ENCODE measurements at places on chromosomes 3 and 15.

- DNase-seq = no peak
Observed at GRCh38 chr3:4734454-4734853, 241.3 kb downstream of the ITPR1 start.

DNA sequence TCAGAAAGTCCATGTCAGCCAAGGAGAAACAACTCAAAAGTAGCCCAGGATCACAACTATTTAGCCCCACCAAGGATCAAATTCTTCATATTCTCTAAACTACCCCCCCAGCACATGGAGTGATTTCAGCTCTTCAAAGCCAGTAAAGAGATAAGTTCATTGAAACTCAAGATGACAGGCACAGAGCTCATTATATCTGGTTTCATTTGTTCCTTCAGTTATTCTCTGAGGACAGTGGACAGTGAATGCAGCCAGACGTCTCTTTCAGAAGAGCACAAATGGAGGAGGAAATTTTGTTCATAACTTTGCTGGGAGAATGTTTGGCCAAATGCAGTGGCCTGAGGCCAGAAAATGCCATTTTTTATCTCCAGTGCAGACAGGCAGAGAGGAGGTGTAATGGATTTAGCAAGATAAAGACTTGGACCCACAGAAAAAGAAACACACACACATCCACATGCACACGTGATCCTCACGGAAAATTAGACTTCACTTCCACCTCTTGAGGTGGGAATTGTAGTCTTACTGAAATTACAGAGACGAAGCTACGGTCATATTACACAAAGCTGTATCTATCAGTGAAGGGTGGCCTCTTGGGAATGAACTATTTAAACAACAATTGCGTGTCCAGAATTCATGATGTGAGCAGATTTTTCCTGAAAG lies 64.6 kb downstream of the HES1 start:
- DNase-seq = no peak

GRCh38 chr15:25173241-25174028 lies 218.6 kb downstream of the SNRPN start:
- DNase-seq = no peak

- DNase-seq = no peak
Observed at GRCh38 chr3:184183679-184184078, 2.3 kb upstream of the ABCF3 start.

GRCh38 chr15:91496754-91497691 lies 356.5 kb upstream of the SLCO3A1 start:
- no peak for DNase-seq

DNA sequence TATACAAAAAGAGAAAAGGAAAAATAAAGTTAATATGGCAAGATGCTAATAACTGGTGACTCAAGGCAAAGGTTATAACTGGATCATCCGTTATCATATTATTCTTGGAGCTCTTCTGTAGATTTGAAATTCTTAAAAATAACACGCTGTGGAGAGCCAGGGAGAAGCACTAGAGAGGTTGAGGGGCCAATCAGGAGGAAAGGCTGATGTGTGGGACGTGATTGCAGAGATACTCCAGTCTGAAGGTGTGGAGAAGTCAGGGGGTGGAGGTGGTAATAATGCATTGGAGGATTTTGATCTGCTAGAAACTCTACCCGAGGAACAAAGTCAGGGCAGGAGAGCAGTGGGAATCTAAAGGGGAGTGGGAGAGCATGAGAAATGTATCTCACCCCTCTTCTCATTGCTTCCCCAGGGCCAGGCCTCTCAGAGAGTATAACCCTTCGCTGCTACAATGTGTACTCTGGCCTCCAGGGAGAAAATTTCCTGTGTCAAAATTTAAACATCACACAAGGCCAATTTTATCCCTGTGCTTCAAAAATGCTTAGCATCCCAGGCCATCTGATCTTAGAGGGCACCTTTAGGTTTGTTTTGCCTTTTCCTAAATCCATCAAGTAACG lies 211.5 kb upstream of the SEMA6D start:
- no peak for DNase-seq

GRCh38 chr15:69484837-69485236 lies 32.2 kb downstream of the RPLP1 start:
- peak; percentile 15 for DNase-seq

- no peak for DNase-seq
Observed at GRCh38 chr3:41833628-41834027, 128.3 kb downstream of the ULK4 start.

DNA sequence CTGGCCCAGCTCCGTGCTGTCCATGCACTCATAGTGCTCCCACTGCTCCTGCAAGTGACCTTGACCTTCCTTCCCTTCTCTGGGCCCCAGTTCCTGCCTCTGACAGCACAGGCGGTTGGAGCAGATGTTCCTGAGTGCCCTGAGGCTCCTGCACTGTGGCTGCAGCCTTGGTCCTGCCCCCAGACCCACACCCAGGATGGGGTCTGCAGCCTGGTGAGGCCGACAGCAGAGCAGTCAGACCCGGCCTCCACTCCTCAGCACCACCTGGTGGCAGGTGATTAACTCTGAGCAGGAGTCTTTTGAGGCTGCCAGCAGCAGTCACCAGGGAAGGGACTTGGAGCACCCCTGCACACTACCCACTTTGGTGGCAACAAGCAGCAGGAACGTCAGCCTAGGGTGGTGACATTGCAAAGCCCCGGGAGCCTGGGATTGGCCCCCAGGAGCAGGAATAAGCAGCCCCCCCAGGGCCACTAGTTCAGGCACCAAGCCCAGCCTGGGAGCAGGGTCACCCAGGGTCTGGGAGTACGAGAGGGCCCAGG lies 64.6 kb downstream of the CYP11A1 start:
- DNase-seq = no peak

DNA sequence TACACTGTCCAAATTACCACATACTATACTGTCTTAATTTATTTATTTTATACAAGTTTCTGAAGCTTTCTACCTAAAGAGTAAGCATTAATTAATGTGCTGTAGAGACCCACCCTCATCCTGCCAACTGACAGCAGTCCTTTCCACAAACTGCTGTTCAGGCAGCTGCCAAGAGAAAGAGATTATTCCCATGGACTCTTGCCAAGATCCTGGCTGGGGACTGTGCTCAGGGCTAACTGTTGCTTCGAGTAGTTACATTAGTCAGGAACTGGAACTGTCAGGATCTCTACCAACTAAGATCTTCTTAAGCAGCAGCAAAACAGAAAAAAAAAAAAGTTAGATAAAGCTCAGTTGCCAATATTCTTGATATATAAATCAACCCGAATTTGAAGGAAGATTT lies 398.8 kb downstream of the MECOM start:
- no peak for DNase-seq

GRCh38 chr15:85527895-85528294 lies 147.5 kb downstream of the AKAP13 start:
- DNase-seq = no peak

GRCh38 chr15:53080484-53080883 lies 290.3 kb upstream of the ONECUT1 start:
- no peak for DNase-seq

GRCh38 chr3:175246766-175247165 lies 387.6 kb downstream of the NAALADL2 start:
- no peak for DNase-seq

DNA sequence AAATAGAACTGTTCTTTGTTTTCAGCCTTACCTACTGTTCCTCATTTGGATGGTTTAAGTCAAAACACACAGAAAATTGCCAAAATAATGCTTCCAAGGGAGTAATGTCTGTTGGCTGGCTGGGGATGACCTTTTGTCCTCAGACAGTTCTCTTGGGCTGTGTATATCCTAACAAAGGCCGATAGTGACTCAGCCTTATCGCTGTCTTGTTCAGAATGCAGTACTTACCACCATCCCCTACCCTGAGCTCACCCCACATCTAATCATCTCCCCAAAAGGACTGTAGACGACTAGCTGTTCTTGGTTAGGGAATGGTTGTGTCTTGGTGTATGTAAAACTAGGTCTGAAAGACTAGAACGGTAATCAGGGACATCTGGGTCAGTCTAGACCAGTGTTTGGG lies 35.0 kb downstream of the RAB11A start:
- DNase-seq = no peak

DNA sequence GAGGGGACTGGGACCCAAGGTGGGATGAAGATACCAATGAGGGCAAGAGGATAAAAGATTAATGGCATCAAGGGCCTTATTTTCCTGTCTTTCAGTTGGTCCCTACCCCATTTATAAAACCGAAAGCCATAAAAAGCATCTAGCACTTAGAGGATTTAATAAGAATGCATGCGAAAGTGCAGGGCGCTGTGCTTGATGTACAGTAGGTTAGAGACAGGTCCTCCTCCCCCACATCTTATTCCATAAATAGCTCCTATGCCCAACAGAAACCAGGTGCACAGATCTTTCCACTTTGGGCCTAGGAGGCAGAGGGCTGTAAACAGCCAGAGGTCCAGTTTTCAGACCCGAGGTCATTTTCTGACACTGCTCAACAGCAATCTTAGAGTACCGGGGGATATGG lies 1.2 kb downstream of the LPCAT4 start:
- no peak for DNase-seq

DNA sequence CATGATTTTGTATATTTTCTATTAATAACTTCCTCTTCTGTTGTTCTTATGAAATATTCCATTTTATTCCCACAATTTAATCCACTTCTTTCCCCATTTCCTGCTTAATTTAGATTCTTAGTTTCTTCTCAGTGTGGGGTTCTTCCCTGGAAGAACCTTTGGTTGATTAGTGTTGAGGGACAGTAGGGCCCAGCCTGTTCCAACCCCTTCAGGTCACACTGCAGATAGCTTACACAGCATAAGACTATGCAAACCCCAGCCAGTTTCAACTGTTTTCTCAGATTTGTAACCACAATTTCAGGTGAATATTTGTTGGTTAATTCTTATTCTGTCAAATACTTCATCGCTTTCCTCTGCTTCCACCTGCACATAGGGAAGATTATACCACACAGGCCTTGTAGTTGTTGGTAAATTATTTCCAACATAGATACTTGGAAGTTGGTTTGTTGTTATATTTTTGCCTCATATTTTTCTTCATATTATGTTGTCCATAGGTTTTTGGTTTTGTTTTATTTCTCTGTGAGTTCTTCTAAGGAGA lies 34.7 kb downstream of the AADACL2 start:
- no peak for DNase-seq

DNA sequence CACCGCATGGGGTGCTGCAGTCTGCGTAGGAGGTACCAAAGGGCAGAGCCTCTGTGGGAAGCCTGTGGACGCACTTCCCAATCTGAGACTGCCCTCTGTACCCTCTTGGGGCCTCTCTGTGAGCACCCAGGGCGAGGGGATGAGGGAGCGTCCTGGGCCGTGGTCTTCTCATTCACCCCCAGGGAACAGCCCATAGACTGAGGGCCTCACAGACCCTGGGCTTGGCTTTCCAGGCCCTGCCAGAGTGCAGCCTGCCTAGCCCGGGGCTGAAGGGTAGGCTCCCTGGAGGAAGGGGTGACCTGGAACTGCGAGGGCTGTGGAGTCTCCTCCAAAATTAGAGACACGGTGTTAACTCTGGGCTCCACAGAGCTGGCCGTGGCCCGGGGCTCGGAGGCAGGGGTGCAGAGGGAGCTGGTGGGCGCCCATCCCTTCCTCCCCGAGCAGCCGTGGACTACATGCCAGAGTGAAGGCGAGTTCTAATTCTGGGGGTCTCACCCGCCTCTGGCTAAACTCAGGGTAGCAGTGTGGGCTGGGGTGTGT lies 468 bp upstream of the SPTBN5 start:
- no peak for DNase-seq

GRCh38 chr3:165549665-165550064 lies 287.6 kb downstream of the BCHE start:
- DNase-seq = no peak

DNA sequence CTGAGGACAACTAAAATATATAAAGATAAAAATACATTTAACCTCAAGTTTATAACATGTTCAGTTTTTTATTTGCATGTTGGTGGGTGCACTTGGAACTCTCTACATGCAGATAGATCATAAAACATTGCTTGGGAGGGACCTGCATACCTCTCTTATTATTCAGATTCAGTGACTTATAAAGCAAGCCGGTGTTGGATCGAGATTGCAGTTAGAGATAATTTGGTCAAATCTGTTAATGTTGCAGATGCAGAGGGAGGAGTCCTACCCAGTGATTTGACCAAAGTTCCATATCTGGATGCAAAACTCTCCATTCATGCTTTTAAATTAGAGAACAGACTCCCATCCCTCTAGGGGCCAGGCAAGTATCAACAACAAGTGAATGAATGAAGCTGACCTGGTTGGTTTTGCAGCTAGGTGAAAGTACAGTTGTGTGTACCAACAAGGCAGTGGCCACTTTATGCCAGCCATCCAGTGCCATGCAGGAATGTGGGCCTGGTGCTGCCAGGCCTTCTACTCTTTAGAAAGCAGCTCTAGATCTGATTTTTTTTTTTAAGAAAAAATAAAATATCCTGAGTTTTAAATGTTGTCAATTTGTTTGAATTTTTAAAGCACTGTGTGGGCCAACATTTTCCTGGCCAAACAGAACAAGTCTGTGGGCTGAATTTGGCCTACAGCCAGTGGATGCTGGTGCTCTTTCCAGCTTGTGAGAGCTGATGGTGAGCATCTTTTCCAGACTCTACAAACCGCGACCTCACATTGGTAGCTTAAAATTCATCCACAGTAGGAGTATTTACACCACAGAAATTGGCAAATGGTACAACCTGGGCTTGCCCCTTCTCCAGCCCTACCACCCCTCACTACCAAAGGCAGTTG lies 12.3 kb downstream of the CDIN1 start:
- no peak for DNase-seq

DNA sequence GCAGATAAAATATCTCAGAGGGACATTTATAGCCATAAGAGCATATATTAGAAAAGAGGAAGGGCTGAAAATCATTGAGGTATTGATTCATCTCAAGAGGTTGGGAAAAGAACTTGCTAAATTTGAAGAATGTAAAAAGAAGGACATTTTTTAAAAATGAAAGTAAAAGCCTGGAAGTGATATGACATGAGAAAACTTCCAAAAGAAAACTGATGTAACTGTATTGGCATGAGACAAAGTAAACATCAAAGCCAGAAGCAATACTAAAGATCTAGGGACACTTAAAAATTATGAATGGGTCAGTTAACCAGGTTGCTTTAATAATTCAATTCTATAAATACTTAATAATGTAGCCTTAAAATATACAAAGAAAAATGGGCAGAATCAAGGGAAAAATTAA lies 31.9 kb downstream of the CEP63 start:
- DNase-seq = no peak

GRCh38 chr15:53072077-53072476 lies 281.9 kb upstream of the ONECUT1 start:
- DNase-seq = no peak

DNA sequence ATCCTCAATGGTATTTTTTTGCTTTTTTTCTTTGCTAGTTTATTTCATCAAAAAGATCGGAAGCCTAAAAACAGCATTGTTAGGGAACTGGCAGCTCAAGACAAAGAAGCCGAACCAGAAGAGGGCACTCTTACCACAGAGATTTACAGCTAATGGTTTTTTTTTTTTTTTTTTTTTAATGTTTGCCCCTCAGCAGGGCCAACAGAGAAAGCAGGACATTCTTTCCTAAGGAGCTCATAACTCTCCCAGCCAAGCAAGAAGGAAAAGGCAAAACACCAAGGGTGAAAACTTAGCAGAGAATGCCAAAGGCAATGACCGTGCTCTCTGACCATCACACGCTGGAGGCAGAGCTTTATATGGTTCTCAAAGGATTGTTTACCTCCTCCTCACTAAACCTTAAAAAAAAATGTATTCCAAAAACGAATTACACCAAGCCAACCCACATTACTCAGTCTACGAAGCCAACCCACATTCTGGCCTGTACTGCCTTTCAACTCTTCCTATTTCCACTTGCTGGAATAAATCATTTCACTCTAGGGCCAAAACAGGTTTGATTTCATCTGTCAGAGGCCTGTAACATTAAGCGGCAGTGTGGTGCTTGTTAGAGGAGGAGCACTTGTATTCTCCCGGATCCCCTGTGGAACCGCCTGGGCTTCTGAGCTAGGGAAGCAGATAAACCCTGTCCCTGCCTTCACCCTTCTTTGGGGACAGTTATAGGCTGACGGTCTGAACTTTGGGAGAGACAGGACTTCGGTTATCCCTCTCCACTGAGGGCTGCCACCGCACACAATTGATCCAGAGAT lies 35.6 kb upstream of the GYG1 start:
- no peak for DNase-seq
